ENCODE measurements at places on chromosomes 1 and 21. TPM values are rescaled to one million over a fixed set of nuclear protein-coding genes. Genes with fewer than 3 reads are reported as not detected.

DNA sequence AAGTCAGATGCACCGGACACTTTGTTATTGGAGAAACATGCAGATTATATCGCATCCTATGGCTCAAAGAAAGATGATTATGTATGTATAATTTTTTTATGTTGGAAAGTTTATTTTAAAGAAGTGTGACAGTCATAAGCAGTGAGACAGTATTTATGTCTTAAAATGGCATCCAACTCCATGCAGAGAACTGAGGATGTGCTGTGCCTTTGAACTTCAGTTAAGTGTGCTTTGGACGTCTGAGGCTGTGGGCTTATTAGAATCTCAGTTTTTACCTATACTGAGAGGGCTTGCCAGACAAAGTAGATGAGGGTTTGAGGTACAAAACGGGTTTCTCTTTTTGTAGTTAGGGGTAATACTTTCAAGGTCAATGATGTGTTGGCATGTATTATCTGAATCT lies 1.5 kb downstream of the RABGGTB start:
- no peak for DNase-seq
- peak overlapping the region; percentile 99 for H3K4me3 ChIP-seq
- peaks cover 63% of the 10 kb centered on the region for H3K36me3 ChIP-seq

DNA sequence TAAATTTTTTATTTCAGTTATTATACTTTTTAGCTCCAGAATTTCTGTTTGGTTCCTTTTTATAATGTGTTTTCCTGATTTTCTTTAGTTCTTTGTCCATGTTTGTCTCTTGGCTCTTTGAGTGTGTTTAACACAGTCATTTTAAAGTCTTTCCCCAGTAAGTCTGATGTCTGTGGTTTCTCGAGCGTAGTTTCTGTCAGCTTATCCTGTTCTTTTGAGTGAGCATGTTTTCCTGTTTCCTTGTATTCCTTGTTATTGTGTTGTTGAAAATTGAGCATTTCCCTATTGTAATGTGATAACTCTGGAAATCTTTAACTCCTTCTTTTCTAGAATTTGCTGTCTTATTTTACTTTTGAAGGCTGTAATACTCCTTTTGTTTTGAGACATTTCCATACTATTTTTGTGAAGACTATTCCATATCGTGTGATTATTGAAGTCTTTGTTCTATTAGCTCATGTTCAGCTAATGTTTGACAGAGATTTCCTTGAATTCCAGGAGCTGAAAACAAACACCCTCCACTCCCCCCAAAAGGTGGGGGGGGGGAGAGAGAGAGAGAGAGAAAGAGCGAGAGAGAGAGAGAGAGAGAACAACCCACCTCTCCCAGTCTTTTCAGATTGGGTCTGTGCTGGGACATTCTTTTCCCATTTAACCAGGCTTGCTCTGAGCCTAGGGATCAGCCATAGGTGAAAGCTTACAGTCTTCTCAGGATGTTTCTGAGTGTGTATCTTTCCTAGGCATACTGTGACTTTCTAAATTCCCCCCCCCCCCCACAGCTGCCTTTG lies 38.3 kb downstream of the SDCCAG8 start:
- no peak overlapping the region for H3K4me3 ChIP-seq
- peaks cover 10% of the 10 kb centered on the region for H3K4me1 ChIP-seq
- H3K27me3 ChIP-seq, result no peaks in the 10 kb centered on the region
- peaks cover 79% of the 10 kb centered on the region for H3K36me3 ChIP-seq
- no peak overlapping the region for H3K27ac ChIP-seq

- H3K4me3 ChIP-seq, result no peak overlapping the region
- peaks cover 61% of the 10 kb centered on the region for H3K4me1 ChIP-seq
- no peaks in the 10 kb centered on the region for H3K27me3 ChIP-seq
- DNase-seq, result no peak
- peak overlapping the region; percentile 11 for H3K27ac ChIP-seq
These were observed 57.7 kb upstream of the ATP5PO start for GRCh38 chr21:33973268-33973667.

DNA sequence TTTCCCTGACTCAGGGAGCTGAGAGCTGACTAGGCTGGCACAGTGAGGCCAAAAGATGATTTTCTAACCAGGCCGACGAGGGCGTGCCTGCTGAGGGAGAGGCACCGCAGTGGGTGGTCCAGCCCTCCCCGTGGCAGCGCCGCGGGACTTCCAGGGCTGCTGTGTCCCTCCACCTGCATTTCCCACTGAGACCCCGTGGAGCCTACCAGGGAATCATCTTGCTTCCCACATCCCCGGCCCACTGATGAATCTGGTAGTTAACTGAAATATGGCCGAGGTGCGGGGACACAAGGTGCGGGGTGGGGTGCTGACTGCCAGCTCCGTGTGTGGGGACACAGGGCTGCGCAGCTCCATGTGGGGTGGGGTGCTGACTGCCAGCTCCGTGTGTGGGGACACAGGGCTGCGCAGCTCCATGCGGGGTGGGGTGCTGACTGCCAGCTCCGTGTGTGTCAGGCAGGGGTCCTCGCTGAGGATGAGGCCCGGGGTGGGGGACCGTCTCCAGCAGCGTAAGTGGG lies 10.4 kb downstream of the WRAP73 start:
- no peak for DNase-seq
- no peak overlapping the region for H3K27ac ChIP-seq
- no peak overlapping the region for H3K4me3 ChIP-seq
- peaks cover 26% of the 10 kb centered on the region for H3K36me3 ChIP-seq

GRCh38 chr1:171835891-171836290 lies 5.4 kb upstream of the DNM3 start:
- H3K36me3 ChIP-seq, result no peaks in the 10 kb centered on the region
- H3K27me3 ChIP-seq, result no peaks in the 10 kb centered on the region
- DNase-seq, result no peak
- peaks cover 5% of the 10 kb centered on the region for H3K4me1 ChIP-seq
- H3K27ac ChIP-seq, result no peak overlapping the region

DNA sequence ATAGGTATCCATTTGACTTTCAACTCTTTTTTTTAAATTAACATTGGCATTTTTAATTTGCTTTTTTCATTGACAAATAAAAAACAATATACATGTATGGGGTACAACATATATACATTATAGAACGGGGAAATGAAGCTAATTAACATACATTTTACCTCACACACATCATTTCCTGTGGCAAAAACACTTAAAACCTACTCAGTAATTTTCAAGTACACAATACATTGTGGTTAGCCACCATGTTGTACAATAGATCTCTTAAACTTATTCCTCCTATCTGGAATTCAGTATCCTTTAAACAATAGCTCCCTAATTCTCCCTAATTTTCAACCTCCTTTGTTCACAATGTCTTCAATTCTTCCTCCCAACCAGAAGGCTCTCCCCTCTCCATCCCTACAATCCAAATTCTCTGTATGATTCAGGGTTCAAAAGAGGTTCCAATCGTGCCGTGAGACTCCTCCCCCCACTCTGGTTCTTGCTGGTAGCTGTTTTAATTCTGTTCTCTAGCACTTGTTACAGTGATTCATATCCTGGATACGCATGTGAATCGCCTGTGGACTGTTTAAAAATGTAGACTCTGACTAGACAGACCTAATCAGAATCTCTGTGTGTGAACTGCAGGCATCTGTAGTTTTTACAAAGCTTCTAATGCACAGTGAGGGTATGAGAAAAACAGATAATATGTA lies 87.6 kb upstream of the DUSP10 start:
- H3K4me1 ChIP-seq, result peaks cover 53% of the 10 kb centered on the region
- H3K27me3 ChIP-seq, result no peaks in the 10 kb centered on the region
- H3K36me3 ChIP-seq, result no peaks in the 10 kb centered on the region
- H3K27ac ChIP-seq, result peak overlapping the region; percentile 90

DNA sequence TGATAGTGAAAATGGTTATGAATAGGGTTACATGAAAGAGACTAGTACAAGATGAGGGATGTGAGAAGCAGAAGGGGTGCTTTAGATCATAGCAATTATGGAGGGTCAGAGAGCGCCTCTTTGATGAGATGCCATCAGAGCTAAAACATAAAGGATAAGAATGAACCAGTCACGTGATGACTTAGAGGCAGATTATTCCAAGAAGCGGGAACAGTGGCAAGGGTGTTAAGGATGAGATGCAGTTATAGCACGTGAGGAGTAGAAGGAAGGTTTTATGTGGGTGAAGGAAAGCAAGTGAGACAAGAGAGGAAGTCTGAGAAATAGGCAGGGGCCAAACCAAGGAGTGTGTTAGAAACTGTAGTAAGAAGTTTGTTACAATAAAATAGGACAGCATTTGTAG lies 360.1 kb downstream of the DPYD start:
- DNase-seq, result no peak
- peaks cover 22% of the 10 kb centered on the region for H3K36me3 ChIP-seq
- no peaks in the 10 kb centered on the region for H3K27me3 ChIP-seq
- H3K27ac ChIP-seq, result no peak overlapping the region
- no peaks in the 10 kb centered on the region for H3K4me1 ChIP-seq

- no peak overlapping the region for H3K27ac ChIP-seq
- DNase-seq, result peak; percentile 14
- no peaks in the 10 kb centered on the region for H3K36me3 ChIP-seq
These were observed 131.6 kb downstream of the RRAGC start for GRCh38 chr1:38727684-38728584.

- H3K27me3 ChIP-seq, result peaks cover 20% of the 10 kb centered on the region
- no peaks in the 10 kb centered on the region for H3K36me3 ChIP-seq
- DNase-seq, result no peak
These were observed 13.1 kb downstream of the KCNN3 start for GRCh38 chr1:154857022-154857421.

DNA sequence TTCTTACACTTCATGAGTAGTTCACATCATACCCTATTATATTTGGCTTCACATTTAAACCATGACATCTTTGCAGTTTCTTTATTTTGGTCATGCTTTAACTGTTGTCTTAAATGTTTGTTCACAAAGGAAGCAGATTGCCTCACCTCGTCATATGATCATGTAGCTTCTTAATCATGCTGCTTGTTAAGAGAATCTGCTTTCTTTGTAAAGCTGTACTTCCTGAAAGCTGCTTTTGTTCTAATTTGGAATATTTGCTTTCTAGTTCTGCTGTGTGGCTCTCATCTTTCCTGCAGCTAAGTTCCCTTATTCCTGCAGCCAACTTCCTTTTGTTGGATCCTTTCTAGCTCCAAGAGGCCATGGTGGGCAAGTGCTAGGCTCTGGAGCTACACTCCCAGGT lies 62.9 kb upstream of the SIM2 start:
- no peak overlapping the region for H3K4me3 ChIP-seq
- peaks cover 23% of the 10 kb centered on the region for H3K27me3 ChIP-seq
- DNase-seq, result no peak
- no peak overlapping the region for H3K27ac ChIP-seq

GRCh38 chr1:11804666-11805421 lies 920 bp downstream of the MTHFR start:
- H3K4me1 ChIP-seq, result peaks cover 51% of the 10 kb centered on the region
- H3K36me3 ChIP-seq, result peaks cover 12% of the 10 kb centered on the region
- peak overlapping the region; percentile 88 for H3K27ac ChIP-seq

- DNase-seq, result no peak
- H3K27me3 ChIP-seq, result peaks cover 4% of the 10 kb centered on the region
- H3K27ac ChIP-seq, result no peak overlapping the region
- no peak overlapping the region for H3K4me3 ChIP-seq
- H3K4me1 ChIP-seq, result no peaks in the 10 kb centered on the region
These were observed 25.5 kb downstream of the PTGS2 start for GRCh38 chr1:186654741-186655140.

Gene TMEM52
- 0.33 TPM for total RNA-seq

Gene C1orf87
- not detected for total RNA-seq

Gene RIIAD1
- total RNA-seq, result not detected

Gene TNN
- not detected for total RNA-seq

Gene UBL4B
- not detected for total RNA-seq

Gene THEMIS2
- total RNA-seq, result 27.4 TPM

Measured in activated CD4-positive, alpha-beta memory T cell treated with anti-CD3 and anti-CD28 coated beads for 36 hours (primary cell).